ENCODE measurements at places on chromosomes 3 and 15. TPM values are rescaled to one million over a fixed set of nuclear protein-coding genes. Genes with fewer than 3 reads are reported as not detected.

GRCh38 chr3:126849768-126850167, 133.1 kb upstream of the PLXNA1 start:
- DNase-seq: no peak

GRCh38 chr3:162034368-162034767, 537.8 kb downstream of the OTOL1 start:
- DNase-seq: no peak

DNA sequence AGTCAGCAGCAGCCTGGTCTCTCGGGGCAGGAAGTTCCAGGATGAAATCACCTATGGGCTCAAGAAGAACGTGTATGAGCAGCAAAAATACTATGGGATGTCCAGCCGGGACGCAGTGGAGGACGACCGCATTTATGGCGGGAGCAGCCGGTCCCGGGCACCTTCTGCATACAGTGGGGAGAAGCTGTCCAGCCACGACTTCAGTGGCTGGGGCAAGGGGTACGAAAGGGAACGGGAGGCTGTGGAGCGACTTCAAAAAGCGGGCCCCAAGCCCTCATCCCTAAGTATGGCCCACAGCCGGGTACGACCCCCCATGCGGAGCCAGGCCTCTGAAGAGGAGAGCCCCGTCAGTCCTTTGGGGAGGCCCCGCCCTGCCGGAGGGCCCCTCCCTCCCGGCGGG, 12.1 kb upstream of the APEH start:
- DNase-seq: no peak

GRCh38 chr3:106425026-106425425, 556.2 kb upstream of the CBLB start:
- DNase-seq: no peak

Gene SEMA6D
- 12.8 TPM for total RNA-seq

Gene RETNLB
- total RNA-seq: not detected

Gene WDR72
- 0.59 TPM for total RNA-seq

DNA sequence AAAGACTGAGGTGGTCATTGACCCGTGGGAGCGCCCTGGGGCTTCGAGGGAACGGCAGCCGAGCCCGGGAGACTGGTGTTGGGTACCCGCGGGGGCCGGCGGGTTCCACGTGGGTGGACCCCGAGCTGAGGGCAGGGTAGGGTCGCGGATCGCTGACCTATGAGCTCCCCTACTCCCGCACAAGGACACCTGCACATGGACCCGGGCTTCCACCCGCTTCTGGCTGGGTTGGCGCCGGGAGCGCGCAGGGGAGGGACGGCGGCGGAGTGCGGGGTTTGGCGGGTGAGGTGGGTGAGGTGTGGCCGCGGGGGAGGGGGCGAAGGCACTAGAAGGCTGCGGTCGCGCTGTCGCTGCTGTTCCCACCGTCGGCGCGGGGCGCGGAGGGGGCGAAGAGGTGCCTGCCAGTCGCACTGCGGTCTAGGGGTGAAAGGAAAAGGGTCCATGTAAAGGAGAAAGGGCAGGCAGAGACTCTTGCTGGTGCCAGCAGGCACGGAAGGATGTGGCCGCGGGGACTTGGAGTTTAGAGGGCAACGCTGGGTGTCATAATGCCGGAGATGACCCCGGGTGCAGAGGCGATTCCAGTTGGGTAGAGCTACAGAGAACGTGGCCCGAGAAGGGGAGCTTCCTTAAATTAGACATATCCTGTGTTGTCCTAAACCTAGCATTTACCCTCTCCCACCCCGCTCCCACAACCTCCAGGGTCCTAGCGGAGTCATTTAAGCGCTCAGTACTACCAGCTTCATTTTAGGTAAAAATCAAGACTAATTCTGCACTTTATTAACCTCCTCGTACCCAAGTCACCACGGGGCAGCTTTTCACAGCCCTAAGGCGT, 245.9 kb upstream of the TOPAZ1 start:
- peak; percentile 10 for DNase-seq

Gene DUOXA2
- total RNA-seq: not detected

- DNase-seq: no peak
Measured at GRCh38 chr3:139295040-139295439, 48.8 kb upstream of the MRPS22 start.

Gene FAIM
- 5.5 TPM for total RNA-seq

GRCh38 chr3:90145094-90145860, 1037.9 kb downstream of the EPHA3 start:
- no peak for DNase-seq

DNA sequence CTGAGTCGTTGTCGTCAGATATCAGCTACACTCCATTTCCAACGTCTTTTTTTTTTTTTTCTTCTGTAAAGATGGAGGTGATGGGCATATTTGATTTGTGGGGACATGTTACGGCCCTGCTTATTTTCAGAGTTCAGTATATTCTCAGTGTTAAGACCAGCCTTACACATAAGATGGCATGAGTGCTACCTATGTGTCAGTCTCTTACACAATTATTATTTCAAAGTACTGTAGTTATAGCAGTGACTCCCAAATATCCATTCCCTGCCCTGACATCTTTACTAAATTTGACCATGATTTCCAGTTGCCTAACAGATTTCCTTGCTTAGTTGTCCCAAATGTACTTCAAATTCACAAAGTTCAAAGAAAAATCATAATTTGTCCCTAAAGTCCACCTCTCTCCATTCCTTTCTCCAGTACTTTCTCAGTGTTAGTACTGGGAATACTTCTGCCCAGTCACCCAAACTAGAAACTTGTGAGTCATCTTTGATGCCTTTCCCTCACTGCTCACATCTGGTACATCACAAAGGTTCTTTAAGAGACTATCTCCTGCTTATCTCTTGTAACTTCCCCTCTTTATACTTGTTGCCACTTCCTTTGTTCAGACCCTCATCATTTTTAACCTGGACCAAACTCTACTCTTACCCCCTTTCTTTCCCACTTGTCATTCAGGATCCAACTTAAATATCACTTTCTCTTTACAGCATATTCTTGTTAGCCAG, 67.0 kb downstream of the ZNF609 start:
- DNase-seq: no peak

All from endothelial cell (in vitro differentiated cells).